ENCODE measurements at places on chromosomes 4 and X. TPM values are rescaled to one million over a fixed set of nuclear protein-coding genes. Genes with fewer than 3 reads are reported as not detected.

GRCh38 chrX:51568586-51568985 lies 50.1 kb downstream of the CENPVL3 start:
- DNase-seq, result no peak

- no peak for DNase-seq
These were observed 229.6 kb upstream of the DIAPH2 start for GRCh38 chrX:96455078-96455477.

DMP1 gene
- polyA plus RNA-seq, result not detected

DNA sequence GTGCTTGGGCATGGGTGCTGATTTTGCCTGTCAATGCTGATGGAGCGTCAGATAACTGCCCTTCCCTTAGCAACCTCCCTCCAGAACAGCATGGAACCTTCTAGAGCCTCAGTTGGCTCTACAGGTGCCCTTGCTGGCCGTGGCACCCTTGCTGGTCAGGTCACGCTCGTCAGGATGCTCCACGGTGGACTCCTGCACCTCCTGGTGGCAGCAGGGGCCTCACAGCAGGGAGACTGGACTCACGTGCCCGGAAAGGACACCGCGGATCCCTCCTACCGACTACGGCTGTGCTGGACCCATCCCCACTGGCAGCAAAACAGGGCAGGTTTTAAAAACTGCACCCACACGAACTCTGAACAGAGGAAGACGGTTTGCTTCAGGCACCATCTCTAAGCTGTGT lies 82.1 kb upstream of the AFAP1 start:
- no peak for DNase-seq

DNA sequence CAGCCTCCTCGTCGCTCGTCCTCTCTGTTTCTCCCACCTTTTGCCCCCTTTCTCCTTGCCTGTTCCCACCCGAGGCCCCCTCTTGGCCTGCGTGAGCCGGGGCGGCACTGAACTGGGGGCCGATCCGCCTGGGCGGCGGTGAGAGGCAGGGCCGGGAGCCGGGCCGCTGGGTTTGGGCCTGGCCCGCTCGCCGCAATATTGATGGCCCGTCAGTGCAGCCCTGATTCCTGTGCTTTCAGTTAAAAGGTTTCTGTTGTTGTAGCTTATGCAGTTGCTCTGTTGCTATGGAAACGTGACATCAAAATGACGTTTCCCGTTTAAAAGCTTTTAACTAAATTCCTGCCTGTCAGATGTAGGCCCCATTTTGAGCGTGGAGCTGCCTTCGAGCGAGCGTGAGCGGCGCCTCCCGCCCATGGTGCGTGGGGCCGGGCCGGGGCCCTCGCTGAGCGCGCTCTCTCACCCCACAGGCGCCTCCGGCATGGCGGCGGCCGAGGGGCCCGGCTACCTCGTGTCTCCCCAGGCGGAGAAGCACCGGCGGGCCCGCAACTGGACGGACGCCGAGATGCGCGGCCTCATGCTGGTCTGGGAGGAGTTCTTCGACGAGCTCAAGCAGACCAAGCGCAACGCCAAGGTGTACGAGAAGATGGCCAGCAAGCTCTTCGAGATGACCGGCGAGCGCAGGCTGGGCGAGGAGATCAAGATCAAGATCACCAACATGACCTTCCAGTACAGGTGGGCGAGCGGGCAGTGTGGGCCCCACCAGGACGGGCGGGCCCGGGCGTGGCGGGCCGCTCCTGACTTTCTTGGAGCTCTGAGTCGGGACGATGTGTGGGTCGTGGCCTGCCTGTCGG lies at the start of gene MSANTD1:
Gene MSANTD1 (plus strand): TSS at position 349 of the 851 bp plus-strand sequence. CDS start 64 bp downstream, at position 413.
- DNase-seq, result no peak

- DNase-seq, result no peak
These were observed 189.4 kb downstream of the QDPR start for GRCh38 chr4:17322514-17322913.

DNA sequence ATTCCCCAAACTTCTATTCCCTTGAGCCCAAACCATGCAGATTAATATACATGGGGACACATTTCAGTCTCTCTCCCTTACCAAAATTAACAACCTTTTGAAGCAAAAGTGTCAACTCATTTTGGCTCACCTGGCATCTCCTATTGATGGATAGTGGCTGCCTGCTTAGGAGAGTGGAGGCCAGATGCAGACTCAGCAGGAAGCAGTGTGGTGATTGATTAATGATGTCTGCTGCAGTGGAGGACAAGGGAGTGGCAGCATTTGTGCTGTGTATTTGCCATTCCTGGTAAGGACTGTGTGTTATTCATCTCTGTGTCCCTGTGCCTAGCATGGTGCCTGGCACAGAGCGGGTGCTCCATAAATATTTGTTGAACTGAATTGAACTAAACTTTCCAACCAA lies 590.1 kb downstream of the RAB28 start:
- DNase-seq, result no peak

DNA sequence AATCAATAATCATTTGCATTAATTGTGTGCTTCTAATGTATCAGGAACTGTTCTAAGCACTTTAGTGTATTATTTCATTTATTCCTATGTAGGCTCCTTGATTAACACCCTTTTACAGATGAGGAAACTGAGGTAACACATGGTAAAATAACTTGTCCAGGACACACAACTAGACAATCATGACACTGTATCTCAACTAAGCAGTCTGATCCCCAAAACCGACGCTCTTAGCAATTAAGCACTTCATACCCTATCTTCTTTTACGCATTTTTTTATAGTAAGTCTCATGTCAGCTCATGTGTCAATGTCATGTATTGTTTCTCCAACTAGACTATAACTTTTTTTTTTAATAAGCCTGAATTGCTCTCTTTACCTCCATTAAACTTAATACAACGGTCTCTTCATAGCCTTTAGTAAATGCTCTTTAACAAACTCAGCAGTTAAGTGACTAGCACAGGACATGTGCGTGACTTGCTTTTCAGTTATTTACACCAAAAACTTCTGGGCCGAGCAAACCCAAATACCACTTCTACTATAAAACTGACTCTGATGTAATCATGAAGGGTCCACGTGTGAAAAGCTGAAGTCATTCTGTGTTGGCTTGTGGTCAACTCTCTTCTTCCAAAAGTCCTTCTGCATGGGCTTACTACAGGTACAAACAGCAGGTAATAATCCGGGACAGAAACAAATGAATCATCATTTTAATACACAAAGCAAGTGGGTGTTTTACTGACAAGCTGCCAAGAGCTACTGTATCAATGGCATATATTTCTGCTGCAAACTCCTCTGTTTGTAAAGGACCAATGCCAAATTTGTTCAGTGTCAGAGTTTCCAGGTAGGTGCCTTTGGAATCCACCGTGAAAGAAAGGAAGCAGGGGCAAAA lies 7.9 kb upstream of the AMBN start:
- no peak for DNase-seq

GRCh38 chr4:145501051-145501660 lies 19.5 kb downstream of the SMAD1 start:
- DNase-seq, result no peak

DNA sequence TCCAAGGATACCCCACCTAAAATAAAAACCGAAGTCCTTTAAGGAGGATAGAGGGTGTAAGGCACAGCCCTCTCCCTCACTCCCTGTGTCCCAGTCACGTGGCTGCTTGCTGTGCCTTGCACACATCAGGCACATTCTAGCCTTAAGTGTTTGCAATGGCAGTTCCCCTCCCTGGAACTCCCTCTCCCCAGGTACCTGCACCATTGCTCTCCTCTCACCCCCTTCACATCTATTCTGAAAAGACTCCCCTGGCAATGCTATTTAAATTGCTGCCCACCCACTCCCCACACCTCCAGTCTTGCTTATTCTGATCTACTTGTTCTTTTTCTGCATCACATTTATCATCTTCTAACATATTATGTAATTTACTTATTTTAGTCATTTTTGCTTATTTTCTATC lies 91.6 kb upstream of the LNX1 start:
- DNase-seq, result no peak

MAGEA1 gene
- not detected for polyA plus RNA-seq

HPGD gene
- polyA plus RNA-seq, result 6.9 TPM

- no peak for DNase-seq
These were observed 115.6 kb downstream of the C4orf51 start for GRCh38 chr4:145795521-145795920.

- DNase-seq, result no peak
These were observed 32.3 kb downstream of the CHRNA9 start for GRCh38 chr4:40367451-40367850.

DNA sequence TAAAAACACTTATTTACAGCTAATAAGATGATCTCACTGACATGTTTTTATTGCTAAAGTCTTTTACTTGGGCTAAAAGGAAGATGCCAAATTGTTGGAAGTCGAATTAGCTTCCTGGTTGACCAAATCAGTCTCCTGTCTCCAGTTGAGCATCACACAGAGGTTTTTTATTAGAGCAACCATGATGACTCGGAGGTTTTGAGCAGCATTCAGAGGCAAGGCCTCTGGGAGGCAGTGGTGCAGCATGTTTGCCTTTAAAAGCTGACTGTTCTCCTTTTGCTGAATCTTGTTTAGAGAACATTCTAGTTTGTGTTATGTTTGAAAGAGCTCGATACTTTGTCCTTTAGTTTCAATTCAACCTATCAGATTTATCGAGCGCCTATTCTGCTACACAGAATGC lies 2.1 kb downstream of the UCHL1 start:
- DNase-seq, result peak; percentile 26

NEK1 gene
- 9.8 TPM for polyA plus RNA-seq

TXK gene
- polyA plus RNA-seq, result 0.11 TPM

- no peak for DNase-seq
These were observed 62.8 kb upstream of the NEIL3 start for GRCh38 chr4:177246641-177247584.

SSX1 gene
- polyA plus RNA-seq, result not detected

KLKB1 gene
- polyA plus RNA-seq, result 0.38 TPM

- DNase-seq, result no peak
These were observed 224.9 kb downstream of the FRMPD4 start for GRCh38 chrX:12363216-12363615.

- no peak for DNase-seq
These were observed 49.6 kb upstream of the SPRY1 start for GRCh38 chr4:123346951-123347350.

GRCh38 chr4:8176547-8177399 lies 18.2 kb upstream of the ABLIM2 start:
- DNase-seq, result no peak

DNA sequence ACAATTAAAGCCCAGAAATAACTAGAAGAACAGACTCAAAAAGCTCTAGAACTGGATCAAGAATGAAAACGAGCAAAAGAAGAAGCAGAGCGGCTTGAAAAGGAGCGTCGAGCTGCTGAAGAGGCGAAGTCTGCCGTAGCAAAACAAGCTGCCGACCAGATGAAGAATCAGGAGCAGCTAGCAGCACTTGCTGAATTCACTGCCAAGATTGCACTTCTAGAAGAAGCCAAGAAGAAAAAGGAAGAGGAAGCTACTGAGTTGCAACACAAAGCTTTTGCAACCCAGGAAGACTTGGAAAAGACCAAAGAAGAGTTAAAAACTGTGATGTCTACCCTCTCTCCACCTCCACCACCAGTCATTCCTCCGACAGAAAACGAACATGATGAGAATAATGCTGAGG lies 56.1 kb upstream of the PPP4R3C start:
- no peak for DNase-seq

- no peak for DNase-seq
These were observed 429.2 kb downstream of the GPAT3 start for GRCh38 chr4:83964996-83965541.

DNA sequence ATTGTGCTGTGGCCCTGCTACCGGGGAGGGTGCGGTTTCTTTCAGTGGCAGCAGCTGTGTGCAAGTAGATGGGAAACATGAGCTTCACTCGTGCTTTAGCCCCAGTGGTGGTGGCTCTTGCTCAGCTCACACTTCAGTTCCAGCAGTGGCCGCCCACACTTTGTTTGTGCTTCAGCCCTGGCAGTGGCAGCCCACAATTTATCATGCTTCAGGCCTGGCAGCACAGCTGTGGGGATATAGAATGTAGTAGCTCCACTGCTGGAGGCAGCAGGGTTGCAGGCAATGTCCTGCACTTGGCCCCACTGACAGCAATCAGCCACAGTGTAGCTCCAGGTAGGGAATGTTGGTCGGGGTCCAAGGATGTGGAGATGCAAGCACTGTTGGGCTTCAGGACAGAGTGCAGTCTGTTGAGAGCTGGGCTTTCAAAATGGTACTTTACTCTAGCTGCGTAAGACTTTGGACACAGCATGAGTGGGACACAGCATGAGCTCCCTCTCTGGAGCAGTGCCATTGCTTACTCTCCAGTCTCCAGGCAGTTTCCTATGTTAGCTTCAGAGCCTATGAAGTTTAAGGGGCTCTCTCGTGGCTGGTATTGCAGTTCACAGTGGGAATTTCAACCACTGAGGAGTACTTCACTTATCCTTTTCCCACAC lies 413.1 kb downstream of the PDGFC start:
- no peak for DNase-seq

GRCh38 chrX:18877469-18877868 lies 106.4 kb downstream of the PHKA2 start:
- no peak for DNase-seq

GRCh38 chr4:113673450-113673849 lies 88.1 kb downstream of the CAMK2D start:
- no peak for DNase-seq

FAM133A gene
- polyA plus RNA-seq, result 0.40 TPM

LONRF3 gene
- polyA plus RNA-seq, result 2.8 TPM

DNA sequence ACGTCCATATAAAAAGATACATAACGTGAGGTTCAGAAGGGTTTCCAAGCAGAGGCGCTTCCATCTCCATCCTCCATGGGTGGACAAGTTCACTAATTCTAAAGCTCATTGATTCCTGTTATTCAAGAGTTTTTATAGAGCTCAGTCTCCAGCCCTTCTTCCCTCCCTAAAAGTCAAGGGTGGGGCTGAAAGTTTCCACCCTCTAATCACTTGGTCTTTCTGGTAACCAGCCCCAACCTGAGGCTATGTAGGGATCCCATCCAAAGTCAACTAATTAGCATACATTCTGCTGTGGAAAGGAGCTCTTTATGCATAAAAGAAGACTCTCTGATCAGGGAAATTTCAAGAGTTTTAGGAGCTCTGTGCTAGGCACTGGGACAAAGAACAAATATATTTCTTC lies 46.9 kb upstream of the VEGFC start:
- no peak for DNase-seq

GRCh38 chr4:53465281-53465680 lies 87.8 kb downstream of the FIP1L1 start:
- no peak for DNase-seq

- DNase-seq, result no peak
These were observed 19.9 kb downstream of the PGRMC2 start for GRCh38 chr4:128267745-128268144.

DNA sequence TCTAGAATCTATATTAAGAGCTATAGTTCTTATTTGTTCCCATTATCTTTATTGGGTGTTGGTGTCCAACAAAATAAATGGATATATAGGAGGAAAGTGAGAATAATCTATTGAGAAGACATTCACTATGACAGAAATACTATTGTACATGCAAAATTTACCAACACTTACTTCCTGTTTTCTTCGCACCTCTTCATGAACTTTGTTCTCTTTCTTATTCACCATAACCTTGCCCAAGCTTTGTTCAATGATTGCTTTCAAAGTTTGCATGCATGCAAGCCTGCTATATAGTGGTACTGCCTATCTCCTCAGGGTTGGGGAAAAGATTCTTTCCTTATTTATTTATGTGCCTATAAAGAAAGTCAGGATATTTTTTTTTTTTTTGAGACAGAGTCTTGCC lies 176.4 kb upstream of the JADE1 start:
- DNase-seq, result no peak

GRCh38 chr4:139171876-139172691 lies 4.9 kb downstream of the ELF2 start:
- DNase-seq, result no peak
